ENCODE measurements at places on chromosomes 1 and 21. TPM values are rescaled to one million over a fixed set of nuclear protein-coding genes. Genes with fewer than 3 reads are reported as not detected.

GRCh38 chr1:119891386-119891785 is 4.9 kb downstream of the ADAM30 start:
- peak; percentile 18 for DNase-seq

DNA sequence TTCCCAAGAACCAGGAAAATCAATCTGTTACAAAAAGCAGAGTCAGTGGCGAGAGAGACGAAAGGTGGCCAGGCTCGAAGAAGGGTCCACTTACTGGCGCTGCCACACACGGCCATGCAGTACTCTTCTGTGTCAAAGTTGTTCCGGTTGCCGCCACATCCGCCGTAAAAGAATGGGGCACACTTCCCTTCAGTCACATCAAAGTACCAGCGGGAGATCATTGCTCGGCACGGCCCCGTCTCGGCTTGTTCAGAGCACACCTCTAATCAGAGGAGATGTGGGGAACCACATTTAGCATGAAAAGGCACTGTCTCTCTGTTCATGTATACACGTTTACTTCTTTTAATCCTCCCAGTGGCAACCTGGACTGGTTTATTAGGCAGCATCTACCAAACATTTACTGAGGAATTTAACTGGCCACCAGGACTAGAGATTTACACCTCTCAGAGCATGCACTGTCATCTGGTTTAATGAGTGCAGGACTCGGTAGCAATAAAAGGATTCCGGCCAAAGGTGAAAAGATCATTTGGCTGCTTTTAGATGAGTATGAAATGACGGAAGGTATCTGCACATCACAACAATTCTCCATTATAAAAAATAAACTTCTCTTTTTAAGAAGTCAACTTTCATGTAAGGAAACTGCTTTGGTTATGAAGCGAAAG is 170.5 kb downstream of the APP start:
- DNase-seq = no peak

- no peak for DNase-seq
Observed at GRCh38 chr1:215905493-215906115, 338.5 kb downstream of the KCTD3 start.

DNA sequence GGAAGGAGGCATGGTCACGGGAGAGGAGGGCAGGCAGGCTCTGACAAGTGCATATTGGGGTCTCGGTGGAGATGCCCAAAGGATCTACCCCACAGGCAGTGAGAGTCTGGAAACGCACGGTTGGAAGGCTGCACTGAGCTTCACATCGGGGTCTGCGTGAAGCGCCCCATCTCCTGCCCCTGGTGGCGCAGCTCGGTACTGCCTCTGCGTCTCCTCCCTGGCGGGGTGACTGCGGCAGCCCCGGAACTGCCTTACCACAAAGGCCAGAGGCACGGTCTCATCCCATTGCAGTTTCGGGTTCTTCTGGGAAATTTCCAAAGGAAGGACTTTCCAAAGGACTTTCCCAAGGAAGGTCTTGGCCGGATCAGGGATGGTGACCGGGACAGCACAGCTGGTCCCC is 69.2 kb upstream of the AJAP1 start:
- no peak for DNase-seq

DNA sequence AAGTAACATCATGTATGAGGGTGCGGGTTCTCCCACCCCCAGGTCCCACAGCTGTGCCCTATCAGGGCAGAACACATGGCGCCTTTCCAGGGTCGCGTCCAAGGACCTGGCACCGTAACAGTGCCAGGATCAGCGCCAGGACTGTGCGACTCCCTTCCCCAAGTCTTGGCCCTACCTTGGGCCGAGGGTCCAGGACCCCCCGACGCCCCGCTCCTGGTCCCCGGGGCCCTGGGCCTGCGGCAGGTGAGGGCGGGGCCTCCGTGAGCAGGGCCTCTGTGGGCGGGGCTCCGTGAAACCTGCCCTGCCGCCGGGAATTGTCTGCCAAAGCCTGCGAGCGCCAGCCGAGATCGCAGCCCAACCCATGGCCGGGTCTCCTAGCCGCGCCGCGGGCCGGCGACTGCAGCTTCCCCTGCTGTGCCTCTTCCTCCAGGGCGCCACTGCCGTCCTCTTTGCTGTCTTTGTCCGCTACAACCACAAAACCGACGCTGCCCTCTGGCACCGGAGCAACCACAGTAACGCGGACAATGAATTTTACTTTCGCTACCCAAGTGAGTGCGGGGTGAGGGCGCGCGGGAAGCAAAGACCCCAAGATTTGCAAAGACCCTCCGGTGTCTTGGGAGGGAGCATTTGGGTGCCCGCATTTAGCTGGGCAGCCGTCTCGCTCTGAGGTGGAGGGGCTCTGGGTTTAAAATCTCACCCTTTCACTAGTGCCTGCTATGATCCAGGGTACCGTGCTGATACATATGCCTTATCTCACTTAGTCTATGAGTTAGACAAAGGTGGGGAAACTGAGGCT is at the start of gene RHBG:
TSS of gene RHBG (plus strand) at position 323 of the 796 bp plus-strand sequence. CDS start at position 362, 39 bp downstream.
- DNase-seq = no peak

- DNase-seq = no peak
Observed at GRCh38 chr1:244139655-244140054, 88.6 kb downstream of the ZBTB18 start.

- no peak for DNase-seq
Observed at GRCh38 chr21:29193072-29193471, 62.6 kb downstream of the MAP3K7CL start.

- no peak for DNase-seq
Observed at GRCh38 chr1:205533748-205534443, 29.4 kb downstream of the CDK18 start.

The OR2L2 gene
- 0.35 TPM for total RNA-seq

The P3R3URF gene
- total RNA-seq = not detected

The MORC3 gene
- total RNA-seq = 68.2 TPM

The NOTCH2 gene
- total RNA-seq = 54.2 TPM

The MUTYH gene
- total RNA-seq = 75.2 TPM

The CYP2J2 gene
- total RNA-seq = not detected

All from CD4-positive, CD25-positive, alpha-beta regulatory T cell (primary cell).